CD4-positive, alpha-beta T cell treated with Interleukin-17A for 1 hour (primary cell): ENCODE measurements at places on chromosomes 6 and 20.

DNA sequence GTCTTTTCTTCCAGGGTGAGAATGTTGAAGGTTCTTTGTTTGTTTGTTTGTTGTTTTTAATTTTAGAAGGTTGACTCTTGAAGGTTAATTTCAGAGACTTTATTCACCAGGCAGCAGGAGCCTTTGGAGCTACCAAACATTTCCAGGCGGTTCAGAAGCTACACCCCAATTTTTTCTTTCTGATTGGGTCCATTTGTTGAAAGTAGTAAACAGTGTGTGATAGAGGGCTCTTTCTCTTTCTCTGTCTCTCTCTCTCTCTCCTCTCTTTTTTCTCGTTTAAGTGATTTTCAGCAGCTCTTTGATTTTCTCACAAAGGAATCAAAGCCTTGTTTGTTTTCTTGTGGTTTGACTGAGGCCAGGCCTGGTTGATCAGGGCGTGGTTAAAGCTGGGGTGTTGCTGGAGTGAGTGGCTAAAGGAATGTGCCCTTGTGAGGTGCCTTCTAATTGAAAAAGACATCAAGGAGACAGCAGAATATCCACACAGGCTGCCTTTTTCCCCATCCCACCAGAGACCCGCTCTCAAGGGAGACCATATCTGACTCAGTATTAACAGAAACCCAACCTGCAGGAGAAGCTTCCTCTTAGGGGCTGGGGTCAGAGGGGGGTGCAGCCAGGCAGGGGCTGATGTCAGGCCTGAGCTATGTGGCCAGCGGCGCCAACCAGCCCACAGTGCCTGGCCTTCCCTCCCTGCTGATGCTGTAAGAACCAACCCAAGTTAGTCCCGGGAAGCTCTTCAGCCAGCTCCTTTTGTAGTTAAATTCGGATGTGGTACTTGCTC, 40.4 kb upstream of the NAA20 start:
- DNase-seq, result peak; percentile 14

GRCh38 chr6:11232770-11233626, 530 bp upstream of the NEDD9 start:
- no peak for DNase-seq

GRCh38 chr6:42295181-42295580, 77.5 kb upstream of the MRPS10 start:
- DNase-seq, result no peak

GRCh38 chr6:82893889-82894652, 171.6 kb downstream of the UBE3D start:
- DNase-seq, result no peak

DNA sequence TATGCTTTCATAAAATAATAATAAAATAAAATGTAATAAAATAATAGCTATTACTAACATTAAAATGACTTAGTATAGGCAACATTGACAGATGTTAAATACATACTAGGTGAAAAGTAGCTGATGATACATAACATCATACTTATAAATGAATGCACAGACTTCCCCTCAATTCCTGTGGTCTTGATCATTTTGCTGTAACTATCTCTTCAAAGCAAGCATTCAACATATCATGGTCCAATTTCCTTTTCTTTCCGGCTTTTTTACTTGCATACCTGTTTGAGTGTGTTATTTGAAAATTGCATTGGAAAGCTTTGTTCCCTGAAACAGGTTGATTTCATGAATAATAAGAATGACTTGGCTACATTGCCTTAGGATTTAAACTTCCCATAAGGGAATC, 309.3 kb downstream of the HDGFL1 start:
- DNase-seq, result no peak

GRCh38 chr20:62782149-62782892, 14.0 kb upstream of the MRGBP start:
- no peak for DNase-seq

DNA sequence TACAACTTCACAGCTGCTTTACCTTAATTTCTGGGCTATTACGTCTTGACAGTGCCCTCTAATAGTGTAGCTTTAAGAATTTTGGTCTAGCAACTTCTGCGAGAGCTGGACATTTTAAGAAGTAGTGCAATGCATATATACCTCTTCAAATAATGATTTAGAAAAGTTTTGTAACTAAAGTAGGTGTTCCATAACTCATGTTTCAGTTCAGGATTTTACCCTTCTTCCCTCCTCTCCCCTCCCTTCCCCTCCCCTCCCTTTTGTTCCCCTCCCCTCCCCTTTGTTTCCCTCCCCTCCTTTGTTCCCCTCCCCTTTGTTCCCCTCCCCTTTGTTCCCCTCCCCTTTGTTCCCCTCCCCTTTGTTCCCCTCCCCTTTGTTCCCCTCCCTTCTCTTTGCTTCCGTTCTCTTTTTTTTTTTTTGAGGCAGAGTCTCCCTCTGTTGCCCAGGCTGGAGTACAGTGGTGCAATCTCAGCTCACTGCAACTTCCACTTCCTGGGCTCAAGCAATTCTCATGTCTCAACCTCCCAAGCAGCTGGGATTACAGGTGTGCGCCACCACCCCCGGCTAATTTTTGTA, 28.8 kb upstream of the TRAM2 start:
- no peak for DNase-seq

DNA sequence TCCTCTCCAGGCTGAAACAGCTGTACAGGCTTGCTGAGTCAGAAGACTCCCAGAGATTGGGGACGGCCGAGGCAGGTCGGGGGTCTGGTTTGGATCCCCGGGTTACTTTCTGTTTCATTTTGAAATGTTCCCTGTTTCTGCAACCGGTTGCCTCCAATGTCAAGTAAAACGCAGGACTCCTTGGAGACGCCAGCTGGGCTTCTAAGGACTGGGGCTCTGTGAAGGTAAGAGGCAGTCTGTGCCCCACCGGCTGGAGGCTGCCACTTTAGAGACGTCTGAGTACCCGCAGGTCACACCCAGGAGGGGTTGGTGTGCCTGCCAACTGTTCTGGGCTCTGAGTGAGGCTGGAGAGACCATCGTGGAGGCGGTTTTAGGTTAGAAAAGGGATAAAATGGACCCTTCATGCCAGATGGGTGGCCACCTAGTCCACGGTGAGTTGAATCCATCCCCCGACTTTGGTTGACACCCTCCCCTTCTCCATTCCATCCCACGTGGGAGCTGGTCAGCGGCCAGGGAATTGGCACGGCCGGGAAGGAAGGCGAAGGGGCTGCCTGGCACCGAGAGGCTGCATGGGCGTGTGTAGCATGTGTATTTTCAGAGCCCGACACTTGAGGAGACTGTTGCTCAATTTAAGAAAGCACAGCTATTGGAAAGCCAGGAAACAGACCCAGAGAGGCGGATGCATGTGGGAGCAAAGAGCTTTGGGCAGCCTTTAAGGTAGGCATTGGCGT, 240.9 kb downstream of the PHACTR1 start:
- DNase-seq, result peak; percentile 3

DNA sequence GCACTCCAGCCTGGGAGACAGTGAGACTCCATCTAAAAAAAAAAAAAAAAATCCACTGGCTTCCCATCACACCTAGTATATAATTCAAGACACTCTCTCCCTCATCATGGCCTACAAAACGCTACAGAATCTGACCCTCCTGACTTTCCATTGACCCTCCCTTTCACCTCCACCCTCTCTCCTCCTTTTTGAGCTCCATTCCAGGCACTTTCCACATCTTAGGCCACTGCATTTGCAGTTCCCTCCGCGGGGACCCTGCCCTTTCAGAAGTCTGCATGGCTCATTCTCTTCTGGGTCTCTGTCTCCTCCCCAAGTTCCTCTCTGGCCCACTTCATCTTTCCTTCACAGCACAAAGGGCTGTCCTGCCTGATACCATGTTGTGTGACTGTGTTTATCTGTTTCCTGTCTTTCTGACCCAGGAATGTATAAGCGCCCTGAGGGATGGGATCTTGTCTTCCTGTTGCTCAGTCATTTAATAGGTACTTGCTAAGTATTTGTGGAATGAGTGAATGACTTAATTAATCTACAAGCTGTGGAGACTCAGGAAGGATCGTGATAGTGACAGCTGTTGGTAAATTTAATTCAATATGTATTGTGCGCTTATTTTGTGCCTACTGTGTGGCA, 35.2 kb downstream of the NCR2 start:
- DNase-seq, result no peak

DNA sequence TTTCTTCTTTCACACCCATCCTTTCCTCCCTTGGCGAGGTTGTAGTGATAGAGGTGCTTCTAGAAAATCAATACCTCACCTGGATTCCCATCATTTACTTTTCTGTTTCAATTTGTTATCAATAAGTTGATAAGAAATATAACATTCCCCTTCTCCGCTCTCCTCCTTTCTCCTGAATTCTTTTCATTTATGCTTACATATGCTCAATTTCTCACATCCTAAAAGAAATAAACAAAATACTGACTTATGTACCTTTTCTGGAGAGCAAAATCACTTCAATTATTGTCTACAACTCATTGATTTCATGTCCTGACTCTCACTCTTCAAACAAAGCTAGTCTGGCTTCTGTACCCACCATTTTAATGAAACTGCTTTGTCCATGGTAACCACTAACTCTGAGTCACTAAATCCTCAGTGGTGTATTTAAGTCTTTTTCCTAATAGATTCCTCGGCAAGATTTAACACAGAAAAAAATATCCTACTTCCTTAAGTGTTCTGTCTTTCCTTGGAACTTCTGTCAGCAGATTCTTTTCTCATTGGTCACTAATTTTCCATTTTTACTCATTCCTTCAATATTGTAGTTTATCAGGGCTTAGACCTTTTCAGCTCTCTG, 289.6 kb downstream of the RFPL4B start:
- DNase-seq, result no peak

DNA sequence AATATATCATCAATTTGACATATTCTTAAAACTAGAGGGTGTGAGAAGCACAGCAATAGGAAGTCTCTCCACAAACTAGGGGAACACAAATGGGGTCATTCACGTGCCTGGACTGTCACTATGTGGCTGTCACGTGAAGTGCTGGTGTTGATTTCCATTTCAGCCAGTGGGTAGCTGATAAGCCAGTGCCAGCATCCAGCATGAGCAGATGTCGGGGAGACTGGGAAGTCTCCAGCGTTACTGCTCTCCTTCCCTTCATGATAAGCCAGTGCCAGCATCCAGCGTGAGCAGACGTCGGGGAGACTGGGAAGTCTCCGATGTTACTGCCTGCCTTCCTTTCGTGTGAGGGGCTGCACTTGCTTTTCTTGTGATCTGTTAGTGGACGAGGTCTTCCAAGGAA, 5.6 kb upstream of the SLC17A9 start:
- DNase-seq, result no peak

- no peak for DNase-seq
Observed at GRCh38 chr6:21905531-21905930, 312.0 kb downstream of the SOX4 start.

DNA sequence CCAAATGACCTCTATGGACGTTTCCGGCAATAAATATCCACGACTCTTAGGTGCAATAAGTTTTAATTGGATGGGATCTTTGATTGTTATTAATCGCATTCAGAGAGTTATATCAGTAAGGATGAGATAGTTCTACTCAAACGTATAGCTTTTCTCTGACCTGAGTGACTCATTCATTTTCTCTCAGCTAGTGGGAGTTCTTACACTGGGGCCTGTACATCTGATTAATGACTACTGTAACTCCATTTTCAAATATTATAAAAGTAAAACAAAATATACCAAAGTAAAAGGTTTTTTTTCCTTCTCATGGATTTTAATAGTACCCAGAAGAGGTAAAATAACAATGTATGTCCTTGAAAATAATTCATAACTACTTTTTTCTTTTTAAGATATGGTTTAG, 41.1 kb upstream of the SAMD5 start:
- no peak for DNase-seq

- no peak for DNase-seq
Observed at GRCh38 chr20:53568351-53568750, 25.3 kb downstream of the ZNF217 start.

GRCh38 chr6:34917626-34918285, 28.7 kb downstream of the ANKS1A start:
- no peak for DNase-seq

DNA sequence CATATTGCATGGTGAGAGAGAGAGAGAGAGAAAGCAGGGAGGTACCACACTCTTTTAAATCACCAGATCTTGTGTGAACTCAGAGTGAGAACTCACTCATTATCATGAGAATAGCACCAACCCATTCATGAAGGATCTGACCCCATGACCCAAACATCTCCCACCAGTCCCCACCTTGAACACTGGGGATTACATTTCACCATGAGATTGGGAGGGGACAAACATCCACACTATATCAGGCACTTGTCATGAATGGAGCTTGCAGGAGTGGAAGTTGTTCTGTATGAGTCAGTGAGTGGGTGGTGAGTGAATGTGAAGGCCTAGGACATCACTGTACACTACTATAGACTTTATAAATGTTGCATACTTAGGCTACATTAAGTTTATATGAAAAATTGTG, 47.7 kb upstream of the RNF182 start:
- no peak for DNase-seq

DNA sequence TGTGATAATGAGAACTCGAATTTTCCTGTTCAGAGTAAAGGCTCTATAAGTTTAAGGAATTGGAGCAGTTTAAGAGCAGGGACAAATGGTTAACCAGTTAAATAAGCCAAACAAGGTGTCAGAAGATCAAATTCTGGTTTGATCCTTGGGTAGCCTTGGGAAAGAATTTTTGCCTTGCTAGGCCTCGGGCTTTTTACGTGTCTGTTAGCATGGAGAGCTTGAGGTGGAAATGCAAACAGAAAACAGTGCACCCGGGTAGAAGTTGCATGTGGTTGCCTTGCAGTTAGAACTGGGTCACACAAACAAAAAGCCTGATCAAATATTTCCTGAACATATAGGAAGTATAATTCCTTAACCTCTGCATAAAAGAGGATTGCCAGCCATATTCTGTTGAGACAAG, 58.3 kb downstream of the RIN2 start:
- DNase-seq, result no peak

DNA sequence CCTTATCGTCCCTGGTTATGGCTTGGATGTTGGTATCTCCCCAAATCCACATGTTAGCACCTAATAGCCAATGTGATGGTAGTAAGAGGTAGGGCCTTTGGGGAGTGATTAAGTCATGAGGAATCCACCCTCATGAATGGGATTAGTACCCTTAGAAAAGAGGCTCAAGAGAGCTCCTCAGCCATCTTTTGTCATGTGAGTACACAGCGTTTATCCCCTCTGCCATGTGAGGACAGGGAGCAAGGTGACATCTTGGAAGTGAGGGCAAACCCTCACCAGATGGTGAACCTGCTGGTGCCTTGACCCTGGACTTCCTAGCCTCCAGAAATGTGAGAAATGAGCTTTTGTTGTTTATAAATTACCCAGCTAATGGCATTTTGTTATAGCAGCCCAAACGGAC, 16.1 kb upstream of the SIRPB2 start:
- no peak for DNase-seq

DNA sequence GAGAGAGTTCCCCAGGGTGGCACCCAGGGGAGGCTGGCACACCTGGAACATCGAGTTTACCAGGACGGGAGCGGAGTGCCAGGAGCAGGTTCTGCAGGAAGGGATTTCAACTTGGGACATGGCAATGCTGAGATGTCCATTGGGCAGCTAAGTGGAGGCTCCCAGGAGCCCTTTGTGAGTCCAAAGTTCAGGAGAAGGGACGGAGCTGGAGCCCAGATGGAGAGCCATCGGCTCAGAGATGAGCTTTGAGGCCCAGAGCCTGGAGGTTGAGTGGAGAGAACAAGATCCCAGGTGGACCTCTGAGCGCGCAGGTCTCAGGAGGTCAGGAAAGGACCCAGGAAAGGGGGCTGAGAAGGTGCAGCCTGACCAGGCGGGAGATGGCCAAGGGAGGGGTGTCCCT, 67.5 kb upstream of the AFDN start:
- DNase-seq, result no peak
